Stimulated activated CD4-positive, alpha-beta T cell treated with anti-CD3 and anti-CD28 coated beads, TNF-alpha, amount 100 ng/mL, for 24 hours (primary cell): ENCODE measurements at places on chromosomes 7 and 10.

DNA sequence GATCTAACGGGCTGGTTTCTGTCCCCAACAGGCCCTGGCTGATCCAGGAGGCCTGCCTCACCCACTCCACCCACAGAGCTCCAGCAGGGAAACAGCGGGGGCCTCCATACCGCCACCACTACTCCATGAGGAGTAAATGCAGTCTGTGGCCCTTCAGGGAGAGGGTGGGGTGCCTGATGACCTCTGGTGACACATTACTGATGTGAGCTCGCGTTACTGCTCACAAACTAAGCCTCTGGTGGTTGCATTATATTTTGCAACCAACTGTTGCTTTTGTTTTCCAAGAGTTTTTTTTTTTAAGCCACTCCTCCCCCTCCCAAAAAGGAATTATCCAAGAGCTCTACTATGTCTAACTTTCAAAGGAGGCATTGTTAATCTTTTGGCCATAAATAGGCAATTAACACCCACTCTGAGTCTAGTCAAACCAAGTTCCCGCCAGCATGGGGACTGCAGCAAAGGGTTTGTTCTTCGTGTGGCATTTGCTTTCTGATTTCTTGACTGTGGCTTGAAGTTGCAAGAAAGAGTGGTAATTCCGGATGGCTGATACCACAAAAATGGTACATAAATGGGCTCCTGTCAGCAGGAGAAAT is 72.6 kb downstream of the FAM53B start:
- DNase-seq: no peak

DNA sequence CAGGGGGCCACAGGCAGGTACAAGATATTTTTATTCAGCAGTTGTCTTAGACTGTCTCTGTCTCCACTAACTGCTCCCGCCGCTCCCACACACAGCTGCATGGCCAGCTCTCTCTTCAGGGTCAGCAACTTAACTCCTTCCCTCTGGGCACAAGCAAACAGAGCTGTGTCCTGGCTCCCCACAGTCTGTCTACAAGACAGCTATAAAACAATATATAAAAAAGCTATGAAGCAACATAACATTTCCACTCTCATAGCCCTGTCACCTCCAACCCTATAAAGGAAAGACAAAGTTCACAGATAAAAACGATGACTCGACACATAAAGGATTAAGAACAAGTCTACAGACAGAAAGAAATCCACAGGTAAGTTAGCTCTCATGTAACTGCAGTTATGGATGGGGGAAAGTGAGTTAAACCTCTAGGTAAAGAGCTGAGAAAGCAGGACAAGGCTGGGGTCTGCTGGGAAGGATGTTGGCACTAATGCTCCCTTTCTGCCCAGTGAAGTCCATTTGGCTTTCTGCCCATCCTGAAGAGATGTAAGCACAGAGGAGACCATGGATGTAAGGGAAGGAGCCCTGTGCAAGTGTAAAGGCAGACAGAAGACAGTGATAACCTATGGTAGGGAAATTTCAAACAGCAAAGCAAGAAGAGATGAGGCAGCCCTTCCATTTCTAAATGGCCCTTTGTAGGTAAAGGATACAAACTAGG is 27.0 kb downstream of the RAPGEF5 start:
- DNase-seq: no peak

GRCh38 chr10:123331438-123331837 is 177.2 kb downstream of the BUB3 start:
- no peak for DNase-seq

- DNase-seq: no peak
These were observed 13.1 kb upstream of the KLRG2 start for GRCh38 chr7:139496528-139496927.

- no peak for DNase-seq
These were observed 23.9 kb upstream of the CYP2C19 start for GRCh38 chr10:94738588-94738987.

GRCh38 chr10:19451937-19452336 is 364.3 kb upstream of the PLXDC2 start:
- DNase-seq: no peak

GRCh38 chr7:148385009-148385682 is 205.4 kb upstream of the C7orf33 start:
- DNase-seq: no peak

DNA sequence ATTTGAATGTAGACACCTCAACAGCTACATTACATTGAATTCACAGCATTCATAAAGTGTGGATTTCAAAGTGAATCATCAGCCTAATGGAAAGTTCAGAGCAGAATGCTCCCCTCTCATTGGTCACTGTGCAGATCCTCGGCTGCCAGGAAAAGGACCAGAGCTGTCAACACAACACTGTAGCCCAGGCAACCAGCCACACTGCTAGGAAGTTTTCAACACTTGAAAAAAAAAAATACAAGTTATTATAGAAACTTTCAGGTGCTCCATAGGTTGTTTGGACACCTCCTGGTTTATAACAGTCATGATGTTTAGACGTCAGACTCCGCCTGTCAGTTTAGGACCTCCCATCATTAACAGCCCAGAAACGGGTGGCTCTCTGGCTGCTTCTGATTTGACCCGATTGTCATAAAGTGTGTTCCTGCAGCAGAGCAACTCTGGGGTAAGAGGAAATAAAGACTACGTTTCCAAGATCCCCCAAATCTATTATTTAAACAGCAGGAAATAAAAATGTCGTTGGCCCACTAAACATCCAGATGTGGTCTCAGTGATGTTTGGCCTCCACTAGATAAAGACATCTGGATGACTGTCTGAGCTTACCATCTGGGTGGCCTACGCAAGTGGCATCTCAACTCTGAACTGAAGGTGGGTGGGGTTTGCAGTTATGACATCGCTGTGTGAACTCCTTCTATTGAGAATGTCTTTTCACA is 117.4 kb downstream of the CABCOCO1 start:
- DNase-seq: peak; percentile 17

DNA sequence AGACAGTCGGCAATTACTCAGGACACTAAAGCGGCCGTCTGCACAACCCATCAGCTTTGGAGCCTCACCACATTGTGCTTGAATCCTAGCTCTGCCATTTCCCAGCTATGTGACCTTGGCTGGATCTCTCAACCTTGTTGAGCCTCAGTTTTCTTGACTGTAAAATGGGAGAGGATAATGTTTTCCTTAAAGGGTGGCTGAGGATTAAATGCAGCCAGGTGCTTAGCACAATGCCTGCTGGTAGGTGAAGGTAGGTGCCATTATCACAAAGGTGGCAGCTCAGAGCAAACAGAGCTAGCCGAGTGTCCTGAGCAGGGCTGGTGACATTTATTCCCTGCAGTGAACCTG is 508.5 kb upstream of the ZMIZ1 start:
- no peak for DNase-seq

GRCh38 chr10:1132584-1132983 is 76.4 kb downstream of the WDR37 start:
- no peak for DNase-seq

DNA sequence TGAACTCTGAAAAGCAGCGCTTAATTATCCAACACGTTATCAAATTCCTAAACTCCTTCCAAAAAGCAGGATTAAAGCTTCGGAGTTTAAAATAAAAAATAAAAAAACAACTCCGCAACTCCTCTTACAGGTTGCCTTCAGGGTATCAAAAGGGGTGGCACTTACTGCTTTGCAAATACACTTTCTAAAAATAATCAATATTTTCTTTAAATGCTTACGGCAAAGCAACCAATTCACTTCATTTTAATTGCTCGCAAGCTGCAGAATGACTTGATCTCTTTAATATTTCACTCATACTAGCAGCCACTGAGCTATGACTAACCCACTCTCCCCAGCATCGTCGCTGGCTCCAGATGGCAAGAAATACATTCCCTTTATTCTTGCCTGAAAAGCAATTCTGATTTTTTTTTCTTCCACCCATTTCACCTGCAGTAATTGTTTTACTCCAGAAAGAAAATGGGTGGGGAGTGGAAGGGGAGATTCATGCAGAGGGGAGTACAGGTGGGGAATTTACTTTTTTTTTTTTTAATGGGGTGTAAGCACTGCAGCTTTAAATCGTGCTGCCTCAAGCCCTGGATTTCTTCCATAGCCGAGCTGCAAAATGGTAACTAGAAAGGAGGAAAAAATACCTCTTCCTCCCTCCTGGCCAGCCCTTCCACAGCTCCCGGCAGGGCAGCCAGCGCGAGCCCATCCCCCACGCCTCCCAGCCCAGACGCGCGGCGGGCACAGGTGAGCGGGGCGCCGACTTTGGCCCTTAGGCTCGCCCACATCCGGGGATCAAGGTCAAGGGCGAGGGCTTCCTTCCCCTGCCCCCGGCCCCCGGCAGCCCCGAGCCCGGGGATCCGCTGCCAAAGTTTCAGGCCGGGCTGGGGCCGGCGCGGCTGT is 54.2 kb upstream of the FHIP2A start:
- no peak for DNase-seq

GRCh38 chr7:48089046-48090003 is at the start of gene UPP1:
Gene UPP1, plus strand, starts transcription at chr7:48089265. Its CDS starts 5,519 bp downstream, at chr7:48094784.
- peak; percentile 70 for DNase-seq

DNA sequence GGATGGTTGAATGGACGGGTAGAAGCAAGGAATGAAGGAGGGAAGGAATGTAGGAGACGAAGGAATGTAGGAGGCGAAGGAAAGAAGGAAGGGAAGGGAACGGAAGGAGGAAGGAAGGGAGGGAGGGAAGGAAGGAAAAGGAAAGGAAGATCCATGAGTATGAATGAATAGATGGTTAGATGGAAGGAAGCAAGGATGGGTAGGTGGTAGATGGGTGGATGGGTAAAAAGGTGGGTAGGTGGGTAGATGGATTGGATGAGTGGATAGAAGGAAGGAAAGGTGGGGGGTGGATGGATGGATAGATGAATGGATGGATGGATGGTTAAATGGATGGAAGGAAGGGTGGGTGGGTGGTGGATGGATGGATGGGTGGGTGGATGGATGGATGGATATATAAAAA is 77.4 kb downstream of the RGS10 start:
- no peak for DNase-seq

DNA sequence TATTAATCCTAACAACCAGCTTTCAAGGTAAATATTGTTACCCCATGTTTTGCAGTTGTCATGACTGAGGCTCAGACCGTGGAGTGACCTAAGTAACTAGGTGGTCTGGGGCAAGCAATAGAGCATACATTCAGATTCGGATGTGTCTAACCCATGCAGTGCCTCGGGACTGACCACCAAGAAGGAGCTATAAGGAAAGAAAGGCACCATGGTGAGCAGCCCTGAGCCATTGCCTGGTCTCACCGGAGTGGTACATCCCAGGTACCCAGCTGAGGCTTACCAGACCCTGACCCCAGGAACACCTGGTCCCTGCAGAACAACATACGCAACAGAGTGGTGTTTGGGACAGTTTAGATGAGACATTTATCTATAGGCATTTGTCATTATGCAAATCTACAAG is 175.5 kb upstream of the ZMIZ1 start:
- no peak for DNase-seq

GRCh38 chr10:118108194-118109026 is 61.7 kb upstream of the RAB11FIP2 start:
- no peak for DNase-seq

DNA sequence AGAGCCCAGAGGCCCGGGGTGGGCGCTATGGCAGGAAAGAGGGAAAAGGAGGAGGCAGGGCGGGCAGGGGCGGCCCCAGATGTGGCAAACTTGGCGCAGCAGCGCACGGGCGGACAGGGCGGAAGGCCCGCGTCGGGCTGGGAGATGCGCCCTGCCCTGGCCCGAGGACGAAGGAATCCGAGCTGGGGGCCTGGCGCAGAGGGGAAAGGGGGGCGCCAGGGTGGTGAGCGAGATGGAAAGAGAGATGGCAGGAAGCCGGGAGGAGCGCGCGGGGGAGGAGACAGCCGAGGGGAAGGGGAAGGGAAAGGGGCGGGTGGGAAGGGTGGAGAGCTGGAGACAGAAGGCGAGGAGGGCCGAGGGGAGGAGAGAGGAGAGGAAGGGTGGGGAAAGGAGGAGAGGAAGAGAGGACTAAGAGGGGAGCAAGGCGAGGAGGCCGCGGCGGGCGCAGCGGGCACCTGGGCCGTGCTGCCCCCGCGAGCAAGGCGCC is at the start of gene MARVELD1:
MARVELD1 (plus strand) TSS at position 392 of the 487 bp plus-strand sequence. CDS start 147 bp downstream, outside the sequence.
- no peak for DNase-seq

GRCh38 chr10:122128357-122128756 is 139.4 kb downstream of the TACC2 start:
- no peak for DNase-seq

GRCh38 chr7:151140826-151141225 is 26.7 kb downstream of the GBX1 start:
- no peak for DNase-seq

GRCh38 chr10:60964257-60965235 is 20.6 kb upstream of the RHOBTB1 start:
- peak; percentile 35 for DNase-seq

- no peak for DNase-seq
These were observed 455.6 kb downstream of the INHBA start for GRCh38 chr7:41247143-41247865.

- DNase-seq: no peak
These were observed 847 bp downstream of the AGMO start for GRCh38 chr7:15560968-15561367.

- DNase-seq: no peak
These were observed 444.8 kb downstream of the AUTS2 start for GRCh38 chr7:70043015-70043538.

DNA sequence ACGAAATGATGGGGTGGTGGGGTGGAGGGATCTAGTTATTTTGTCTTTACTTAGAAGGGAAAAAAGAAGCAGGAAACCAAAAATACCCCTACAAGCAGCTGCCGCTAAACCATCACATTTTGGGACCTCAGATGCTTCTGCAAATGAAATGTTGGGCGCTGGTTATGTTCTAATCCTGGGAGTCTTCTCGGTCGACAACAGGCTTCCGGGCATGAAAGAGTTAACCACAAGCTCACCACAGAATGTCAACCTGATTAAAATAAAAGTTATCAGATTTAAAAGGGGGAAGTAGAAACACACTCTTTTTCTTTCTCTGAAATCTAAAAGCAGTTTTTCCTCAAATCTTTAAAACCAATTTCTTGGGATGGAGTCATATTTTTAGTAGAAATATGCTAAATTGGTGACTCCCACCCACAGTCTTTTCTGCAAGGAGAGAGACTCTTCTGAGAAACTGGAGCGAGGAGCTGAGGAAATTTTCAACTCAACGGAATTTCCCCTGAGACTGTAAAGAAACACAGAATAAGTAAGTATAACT is 16.8 kb downstream of the IL2RA start:
- no peak for DNase-seq

DNA sequence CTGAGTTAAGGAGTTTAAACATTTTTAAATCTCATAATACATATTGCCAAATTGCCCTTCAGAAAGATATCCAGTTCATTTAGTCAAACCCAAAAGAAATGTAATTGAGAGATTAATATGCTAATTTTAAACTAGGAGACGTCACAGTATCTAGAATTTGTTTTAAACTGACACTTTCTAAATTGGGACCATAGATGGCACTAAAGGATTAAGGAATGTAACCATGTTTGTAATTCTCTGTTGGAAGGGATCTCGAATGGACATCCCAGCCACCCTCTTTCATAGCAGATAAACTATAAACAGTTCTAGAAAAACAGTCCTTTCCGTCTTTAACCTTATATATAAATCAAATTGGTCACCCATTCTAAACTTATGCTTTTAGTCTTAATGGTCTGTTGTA is 30.0 kb upstream of the SAMD9L start:
- no peak for DNase-seq

DNA sequence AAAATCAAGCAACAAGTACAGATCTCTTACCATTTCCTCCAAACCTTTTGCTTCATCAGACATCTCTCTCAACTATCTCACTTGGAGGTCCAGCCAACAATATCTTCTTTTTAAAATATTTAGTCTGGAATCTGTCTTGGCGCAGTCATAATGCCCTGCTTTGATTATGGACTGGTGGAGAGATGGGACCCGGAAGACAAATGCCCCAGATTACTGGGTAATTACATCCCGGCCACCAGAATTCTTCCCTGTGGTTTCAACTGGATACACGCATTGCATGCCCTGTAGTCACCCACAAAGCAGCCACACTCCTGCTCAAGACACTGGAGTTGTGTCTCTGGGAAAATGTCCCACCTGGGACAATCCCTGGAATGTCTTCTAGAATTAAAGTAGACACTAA is 65.5 kb downstream of the BPGM start:
- no peak for DNase-seq
